Thoracic aorta (tissue), 2 donors: ENCODE measurements at places on chromosomes 12 and 14. TPM values are rescaled to one million over a fixed set of nuclear protein-coding genes. Genes with fewer than 3 reads are reported as not detected.
A peak's percentile ranks its signal among the peaks of the same experiment; 100 is the strongest.

- DNase-seq: no peak
These were observed 36.4 kb downstream of the TMTC2 start for GRCh38 chr12:82723093-82723492.

GRCh38 chr12:21892341-21892740, 48.9 kb downstream of the ABCC9 start:
- DNase-seq: no peak

GRCh38 chr12:22935090-22935489, 310.1 kb downstream of the ETNK1 start:
- DNase-seq: no peak

DNA sequence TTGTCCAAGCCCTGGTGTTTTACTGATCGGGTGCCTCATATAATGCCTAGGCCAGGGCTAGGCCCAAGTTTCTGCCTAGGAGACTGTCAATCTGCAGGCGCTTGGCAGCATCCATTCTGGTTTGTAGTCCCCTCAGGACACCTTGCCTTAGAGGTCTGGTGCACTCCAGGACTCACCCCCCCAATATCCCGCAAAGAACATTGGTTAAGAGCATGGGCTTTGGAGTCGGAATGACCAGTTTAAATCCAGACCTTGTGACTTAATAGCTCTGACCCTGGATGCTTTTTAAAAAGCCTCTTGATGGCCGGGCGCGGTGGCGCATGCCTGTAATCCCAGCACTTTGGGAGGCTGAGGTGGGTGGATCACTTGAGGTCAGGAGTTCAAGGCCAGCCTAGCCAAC, 60.0 kb downstream of the GALNT16 start:
- DNase-seq: no peak

GRCh38 chr12:22064968-22065367, 18.9 kb downstream of the CMAS start:
- no peak for DNase-seq

DNA sequence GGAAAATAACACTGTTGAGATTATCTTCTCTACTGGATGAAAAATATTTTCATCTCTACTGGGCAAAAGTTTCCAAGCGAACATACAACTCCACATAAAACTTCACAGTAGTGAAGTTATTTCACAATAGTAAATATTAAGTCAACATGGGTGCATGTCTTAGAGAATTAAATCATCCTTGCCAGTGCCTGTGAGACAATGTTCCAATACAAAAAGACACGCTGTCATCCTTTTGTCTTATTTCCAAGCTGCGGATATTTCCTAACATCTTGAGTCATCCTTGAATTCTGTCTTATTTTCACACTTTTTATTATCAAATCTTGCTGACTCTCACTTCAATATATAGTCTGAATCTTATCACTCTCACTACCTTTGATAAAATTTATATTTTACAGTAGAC, 142.9 kb upstream of the KITLG start:
- DNase-seq: no peak

DNA sequence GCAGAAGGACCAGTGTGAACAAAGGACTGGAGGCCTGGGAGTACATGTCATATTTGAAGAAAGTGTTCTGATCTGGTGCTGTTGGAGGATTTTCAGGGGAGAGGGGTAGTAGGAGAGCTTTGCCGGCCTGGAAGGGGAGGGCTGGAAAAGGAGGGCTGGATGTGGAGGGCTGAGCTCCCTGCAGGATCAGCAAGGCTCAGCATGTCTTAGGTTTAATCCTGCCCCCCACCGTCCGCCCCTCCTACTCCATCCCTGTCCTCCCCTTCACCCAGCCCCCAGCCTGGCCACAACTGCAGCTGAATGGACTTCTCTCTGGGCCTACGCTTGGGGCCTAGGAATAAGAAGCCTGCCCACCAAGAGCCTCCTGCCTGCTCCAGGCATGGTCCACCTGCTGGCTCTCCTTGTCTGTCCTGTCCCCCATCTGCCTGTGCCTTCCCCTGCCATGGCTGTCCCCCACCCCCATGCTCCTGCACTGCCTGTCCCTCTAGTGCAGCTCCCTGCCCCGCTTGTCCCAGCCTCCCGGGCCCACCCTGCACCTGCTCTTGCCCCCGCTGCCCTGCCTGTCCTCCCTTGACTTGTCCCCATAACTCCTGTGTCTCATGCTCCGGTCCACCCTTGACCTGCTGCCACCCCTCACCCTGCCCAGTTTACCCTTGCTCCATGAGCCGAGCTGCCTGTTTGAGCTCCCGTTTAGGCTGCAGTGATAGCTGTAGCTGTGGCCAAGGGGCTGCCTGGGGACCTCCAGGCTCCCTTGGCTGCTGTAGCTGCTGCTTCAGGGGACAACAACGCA, 9.8 kb upstream of the RARG start:
- DNase-seq: no peak

- DNase-seq: no peak
These were observed 505 bp downstream of the KCNC2 start for GRCh38 chr12:75208856-75209811.

DNA sequence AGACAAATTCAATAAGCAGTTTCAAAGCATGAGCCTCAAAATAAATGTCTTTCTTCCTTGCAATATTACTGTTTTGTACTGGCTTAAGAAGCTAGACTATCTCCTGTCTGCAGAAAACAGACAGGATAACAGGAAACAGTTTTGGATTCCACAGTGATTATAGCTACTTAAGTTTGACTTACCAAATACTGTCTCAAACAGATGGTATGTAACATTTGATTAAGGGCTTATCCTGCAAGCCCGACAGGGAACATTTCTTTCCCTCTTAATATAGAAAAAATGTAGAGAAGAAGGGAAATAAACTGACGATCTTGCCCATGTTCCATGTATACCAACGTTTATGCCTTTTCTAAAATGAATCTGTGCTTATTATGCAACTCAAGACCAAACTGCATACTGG, 179.9 kb upstream of the EEA1 start:
- DNase-seq: no peak

- no peak for DNase-seq
These were observed 47.8 kb upstream of the MED13L start for GRCh38 chr12:116325336-116325664.

- DNase-seq: no peak
These were observed 271.6 kb downstream of the FBXL14 start for GRCh38 chr12:1322821-1323220.

GRCh38 chr14:105060751-105061427, 4.3 kb downstream of the GPR132 start:
- DNase-seq: no peak

- no peak for DNase-seq
These were observed 114.8 kb downstream of the PLEKHA5 start for GRCh38 chr12:19244312-19244711.

GRCh38 chr12:129631316-129631715, 272.5 kb downstream of the TMEM132D start:
- no peak for DNase-seq

- no peak for DNase-seq
These were observed 1.0 kb downstream of the RNF41 start for GRCh38 chr12:56220611-56221231.

- no peak for DNase-seq
These were observed 149.0 kb downstream of the EFCAB11 start for GRCh38 chr14:89805501-89805900.

DNA sequence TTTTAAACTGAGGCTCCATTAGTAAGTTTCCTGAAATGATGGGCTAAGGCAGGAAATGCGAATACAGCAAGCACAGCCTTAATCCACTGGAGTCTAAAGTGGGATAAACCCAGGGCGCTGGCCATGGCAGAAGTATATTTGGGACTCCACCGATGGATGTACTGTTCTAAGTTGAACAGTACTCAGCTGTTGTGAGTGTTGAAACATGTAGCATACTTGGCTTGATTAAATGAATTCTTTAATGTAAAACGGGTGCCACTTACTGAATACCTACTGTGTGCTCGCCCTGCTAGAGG, 996 bp downstream of the SSPN start:
- no peak for DNase-seq

DNA sequence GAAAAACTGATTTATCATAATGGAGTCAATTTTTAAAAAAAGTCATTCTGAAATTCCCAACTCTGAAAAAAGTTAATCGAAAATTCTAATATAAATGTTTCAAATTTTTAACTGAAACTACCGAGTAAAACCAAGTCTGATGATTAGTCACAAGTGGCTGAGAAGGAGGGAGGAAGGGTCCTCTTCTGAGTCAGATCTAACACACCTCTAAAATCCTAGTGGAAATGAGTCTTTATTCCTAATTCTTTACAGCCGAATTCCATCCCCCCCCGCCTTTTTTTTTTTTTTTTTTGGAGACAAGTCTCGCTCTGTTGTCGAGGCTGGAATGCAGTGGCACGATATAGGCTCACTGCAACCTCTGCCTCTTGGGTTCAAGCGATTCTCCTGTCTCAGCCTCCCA, 37.9 kb downstream of the RAD9B start:
- DNase-seq: no peak

DNA sequence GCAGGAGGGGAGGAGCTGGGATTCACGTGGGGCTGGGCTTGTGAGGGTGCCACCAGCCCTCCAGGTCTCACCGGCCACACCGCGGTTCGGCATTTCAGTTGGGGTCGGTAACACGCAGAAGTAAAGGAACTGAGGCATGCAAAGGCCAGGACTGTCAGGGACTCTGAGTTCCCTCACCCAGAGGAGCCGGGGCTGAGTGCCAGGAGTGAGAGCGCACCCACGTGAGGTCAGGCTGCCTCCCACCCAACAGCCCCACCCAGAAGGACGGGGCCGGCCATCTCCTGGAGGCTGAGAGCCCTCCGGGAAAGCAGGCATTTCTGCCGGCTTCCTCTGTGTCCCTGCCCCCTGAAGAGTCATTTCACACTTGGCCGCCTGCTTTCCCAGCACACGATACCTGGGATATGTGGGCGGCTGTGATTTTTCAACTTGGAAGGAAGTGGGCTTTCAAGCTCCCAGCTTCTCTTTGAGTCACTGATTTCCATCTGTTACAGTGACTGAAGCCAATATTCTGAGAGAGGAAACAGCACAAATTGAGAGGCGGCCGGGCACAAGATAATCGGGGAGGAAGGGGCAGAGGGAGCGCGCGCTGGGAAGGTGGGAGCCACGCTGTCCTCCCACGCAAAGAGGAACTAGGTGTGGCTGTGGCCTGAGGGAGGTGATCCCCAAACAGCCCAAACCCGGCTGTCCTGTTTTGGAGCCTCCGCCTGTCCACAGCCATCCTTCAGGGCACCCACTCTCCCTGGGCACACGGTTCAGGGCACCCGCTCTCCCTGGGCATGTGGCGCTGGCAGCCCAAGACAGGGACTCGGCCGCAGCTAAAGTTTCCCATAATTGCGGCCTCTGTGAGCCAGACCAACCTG, 19.0 kb downstream of the GALNT9 start:
- no peak for DNase-seq

DNA sequence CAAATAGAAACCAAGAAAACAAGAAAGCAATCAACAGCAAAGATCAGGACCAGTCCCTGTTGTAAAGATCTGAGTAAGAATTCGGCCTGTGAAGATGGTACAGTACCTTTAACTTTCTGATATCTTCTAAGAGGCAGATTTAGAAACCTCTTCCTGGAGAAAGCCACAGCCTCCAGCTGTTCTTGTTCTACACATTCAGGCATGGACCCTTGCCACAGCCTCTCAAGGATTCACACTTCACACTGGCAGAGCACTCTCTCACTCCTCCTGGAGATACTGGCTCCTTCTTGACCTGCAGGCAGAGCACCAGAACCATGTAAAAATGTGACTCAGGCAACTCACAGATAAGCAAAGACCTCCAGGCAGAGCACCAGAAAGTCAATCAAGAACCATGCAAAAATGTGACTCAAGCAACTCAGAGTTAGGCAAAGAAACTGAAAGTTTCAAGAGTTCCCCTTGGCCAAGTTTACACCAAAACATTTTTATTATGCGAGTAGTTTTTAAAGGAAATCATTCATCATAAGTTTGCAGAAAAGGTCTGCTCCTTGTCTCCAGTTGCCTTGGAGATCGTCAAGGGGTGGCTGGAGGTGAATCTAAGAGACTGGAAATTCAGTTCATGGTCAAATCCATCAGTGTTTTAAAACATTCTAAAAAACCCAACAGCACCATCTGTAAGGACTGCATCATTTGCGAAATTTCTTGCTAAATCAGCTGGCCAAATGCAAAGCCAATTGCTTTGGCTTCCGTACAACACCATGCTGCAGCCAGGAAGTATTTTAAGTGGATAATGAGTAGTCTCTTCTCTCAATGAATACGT, 119.3 kb upstream of the MDM1 start:
- DNase-seq: peak; percentile 2

PLXNC1 gene
- total RNA-seq: 8.5 TPM

RIMBP2 gene
- 0.92 TPM for total RNA-seq

TAS2R10 gene
- 4.6 TPM for total RNA-seq

SVOP gene
- not detected for total RNA-seq

PTPRB gene
- total RNA-seq: 21.9 TPM

TIMELESS gene
- 4.4 TPM for total RNA-seq

EPYC gene
- not detected for total RNA-seq

CIT gene
- 2.3 TPM for total RNA-seq
